ENCODE measurements at places on chromosomes 7 and 10.

GRCh38 chr10:47404446-47404845 is 20.4 kb upstream of the ZNF488 start:
- no peak for DNase-seq

GRCh38 chr7:22364900-22365299 is 7.9 kb upstream of the RAPGEF5 start:
- no peak for DNase-seq

GRCh38 chr7:103772171-103772773 is 217.2 kb downstream of the RELN start:
- DNase-seq = no peak

DNA sequence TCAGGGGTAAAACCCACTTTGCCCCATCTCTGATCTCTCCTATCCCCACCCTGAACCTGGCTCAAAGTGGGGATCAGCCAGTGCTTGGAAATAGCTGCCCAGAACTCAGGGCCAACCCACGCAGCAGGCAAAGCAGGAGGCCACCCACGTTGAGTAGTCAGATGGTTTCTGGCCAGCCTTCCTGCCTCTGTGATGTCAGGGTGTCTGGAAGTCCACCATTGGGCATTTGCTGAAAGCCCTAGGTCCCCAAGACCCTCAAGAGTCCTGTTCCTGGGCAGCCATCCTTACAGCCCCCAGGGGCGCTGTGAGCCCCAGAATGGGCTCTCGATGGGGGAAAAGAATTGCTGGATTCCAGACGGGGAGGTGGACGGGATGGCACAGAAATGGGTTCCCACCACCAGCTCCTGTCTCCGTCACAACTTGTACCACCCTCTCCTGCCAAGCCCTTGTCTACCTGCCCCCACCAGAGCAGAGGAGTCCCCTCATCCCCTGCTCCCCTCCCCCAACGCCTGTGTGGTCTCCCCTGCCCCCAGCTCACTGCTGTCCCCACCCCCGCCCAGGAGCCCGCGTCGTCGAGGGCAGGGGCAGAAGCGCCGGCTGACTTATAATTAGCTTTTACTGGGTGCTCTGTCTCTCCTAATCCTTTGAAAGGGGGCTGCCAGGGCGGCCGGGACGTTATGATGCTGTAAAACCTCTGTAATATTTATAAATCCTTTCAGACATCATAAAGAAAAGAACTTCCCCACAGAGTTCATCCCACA is 3.9 kb downstream of the MYL10 start:
- DNase-seq = no peak

GRCh38 chr10:69757553-69758309 is 44.0 kb upstream of the COL13A1 start:
- no peak for DNase-seq

DNA sequence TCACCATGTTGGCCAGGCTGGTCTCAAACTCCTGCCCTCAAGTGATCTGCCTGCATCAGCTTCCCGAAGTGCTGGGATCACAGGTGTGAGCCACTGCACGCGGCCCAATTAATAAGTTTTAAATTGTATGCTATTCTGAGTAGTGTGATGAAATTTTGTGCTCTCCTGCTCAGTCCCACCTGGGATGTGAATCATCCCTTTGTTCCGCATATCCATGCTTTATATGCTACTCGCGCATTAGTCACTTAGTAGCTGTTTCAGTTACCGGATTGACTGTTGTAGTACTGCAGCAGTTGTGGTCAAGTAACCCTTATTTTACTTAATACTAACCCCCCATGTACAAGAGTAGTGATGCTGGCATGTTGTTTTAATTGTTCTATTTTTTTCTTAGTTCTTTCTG is 47.3 kb upstream of the OIT3 start:
- no peak for DNase-seq

GRCh38 chr7:23532490-23533237 is 883 bp upstream of the TRA2A start:
- DNase-seq = no peak

DNA sequence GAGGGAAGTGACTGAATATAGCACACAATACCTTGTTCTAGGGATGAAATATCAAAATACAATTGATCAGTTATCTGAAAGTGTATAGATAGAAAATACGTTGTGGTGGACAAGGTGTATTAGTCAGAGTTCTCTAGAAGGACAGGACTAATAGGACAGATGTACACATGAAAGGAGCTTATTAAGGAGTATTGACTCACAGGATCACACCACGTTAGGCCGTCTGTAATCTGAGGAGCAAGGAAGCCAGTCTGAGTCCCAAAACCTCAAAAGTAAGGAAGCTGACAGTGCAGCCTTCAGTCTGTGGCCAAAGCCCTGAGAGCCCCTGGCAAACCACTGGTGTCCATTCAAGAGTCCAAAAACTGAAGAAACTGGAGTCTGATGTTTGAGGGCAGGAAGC is 406.1 kb downstream of the MDFIC start:
- no peak for DNase-seq

GRCh38 chr7:21429786-21430574 is 2.1 kb downstream of the SP4 start:
- DNase-seq = no peak

- no peak for DNase-seq
Measured at GRCh38 chr7:4633012-4633411, 49.1 kb upstream of the FOXK1 start.

DNA sequence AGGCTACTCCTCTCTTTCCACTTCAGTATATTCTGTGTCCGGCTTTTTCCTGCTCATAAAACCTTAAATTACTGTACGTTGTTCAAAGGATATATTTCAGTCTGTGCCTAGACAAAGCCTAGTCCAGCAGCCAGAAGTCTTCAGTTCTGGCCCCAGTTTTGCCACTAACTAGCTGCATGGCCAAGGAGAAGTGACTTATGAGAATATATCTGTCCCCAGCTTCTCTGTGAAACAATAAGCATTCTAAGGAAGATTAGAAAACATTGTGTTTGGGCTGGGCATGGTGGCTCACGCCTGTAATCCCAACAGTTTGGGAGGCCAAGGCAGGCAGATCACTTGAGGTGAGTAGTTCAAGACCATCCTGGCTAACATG is 105.0 kb upstream of the HDAC9 start:
- no peak for DNase-seq

DNA sequence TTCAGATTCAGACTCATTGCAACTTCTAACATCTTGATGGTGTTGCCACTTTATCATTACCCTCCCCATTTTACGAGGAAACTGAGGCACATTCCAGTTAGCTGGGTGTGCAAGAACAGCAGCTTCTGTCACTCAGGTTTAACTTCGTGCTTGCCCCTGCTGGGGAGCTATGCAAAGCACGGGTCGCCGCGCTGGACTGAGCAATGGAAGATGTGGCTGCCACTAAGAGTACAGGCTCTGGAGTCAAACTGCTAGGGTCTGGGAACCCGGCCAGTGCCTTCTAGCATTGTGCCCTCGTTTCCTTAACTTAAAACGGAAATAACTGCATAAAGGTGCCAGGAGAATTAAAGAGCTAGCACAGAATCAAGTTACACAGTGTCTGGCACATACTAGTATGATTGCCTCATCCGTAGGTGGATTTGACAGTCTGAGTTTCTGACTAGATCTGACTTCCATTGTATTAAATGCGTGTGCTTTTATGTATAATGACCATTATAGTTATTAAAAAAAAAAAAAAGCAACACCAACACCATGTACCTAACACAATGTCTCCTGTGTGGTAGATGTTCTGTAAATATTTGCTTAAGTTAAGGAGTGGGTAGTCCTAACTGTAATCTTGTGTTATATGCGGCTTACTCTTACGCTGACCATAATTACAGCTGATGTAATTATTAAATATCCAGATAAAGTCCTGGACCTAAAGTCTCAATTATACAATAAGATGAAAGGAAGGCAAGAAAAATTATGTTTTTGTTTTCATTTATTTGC is 842 bp downstream of the ZNF22 start:
- DNase-seq = peak; percentile 29

DNA sequence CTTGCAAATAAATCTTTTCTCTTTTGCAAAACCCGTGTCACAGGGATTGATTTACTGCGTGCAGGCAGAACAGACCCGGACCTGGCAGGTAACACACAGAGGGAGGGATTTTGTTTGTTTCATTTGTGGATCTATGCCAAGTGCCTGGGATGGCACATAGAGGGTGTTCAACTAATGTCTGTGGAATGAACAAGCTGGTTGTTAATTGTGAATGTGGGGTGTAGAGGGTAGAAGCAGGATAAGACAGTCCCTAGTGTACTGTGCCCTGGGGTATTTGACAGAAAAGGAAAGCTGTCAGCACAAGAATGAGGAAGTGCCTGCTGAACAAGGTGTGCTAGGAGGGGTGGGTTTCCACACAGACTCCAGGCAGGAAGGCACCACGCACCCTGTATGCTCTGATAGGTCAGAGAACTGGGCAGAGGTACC is 331.8 kb downstream of the CALN1 start:
- DNase-seq = no peak

Measured in activated CD8-positive, alpha-beta memory T cell treated with anti-CD3 and anti-CD28 coated beads for 1 hour (primary cell).